Fibroblast of skin of abdomen (primary cell): ENCODE measurements at places on chromosomes 7 and 10.

DNA sequence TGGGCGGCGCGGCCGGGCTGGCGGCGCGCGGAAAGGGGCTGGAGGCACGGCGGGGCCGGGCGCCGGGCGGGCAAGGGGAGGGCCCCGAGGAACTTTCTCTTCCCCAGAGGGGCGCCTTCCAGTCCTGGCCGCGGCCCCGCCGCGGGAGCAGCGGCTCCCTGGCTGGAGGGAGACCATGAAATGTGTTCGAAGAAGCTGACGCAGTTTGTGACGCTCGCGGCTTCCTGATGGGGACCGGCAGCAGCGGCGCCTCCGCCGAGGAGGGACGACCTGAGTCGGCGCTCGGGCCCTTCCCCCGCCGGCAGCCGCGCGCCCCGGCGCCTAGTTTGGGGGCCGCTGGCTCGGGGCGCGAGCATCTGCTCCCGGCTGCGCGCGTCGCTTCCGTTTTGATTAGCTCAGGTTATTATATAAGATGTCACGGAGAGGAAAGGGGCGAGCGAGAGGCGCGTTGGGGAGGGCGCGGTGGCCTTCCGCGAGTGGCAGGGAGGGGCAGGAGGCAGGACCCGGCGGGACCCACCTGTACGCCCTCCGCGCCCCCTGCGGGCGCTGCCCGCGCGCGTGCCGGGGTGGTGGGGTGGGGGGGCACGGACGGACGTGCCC, 57.1 kb upstream of the PCGF5 start:
- peak; percentile 52 for DNase-seq

GRCh38 chr7:77679608-77680007, 16.7 kb upstream of the RSBN1L start:
- DNase-seq = no peak

DNA sequence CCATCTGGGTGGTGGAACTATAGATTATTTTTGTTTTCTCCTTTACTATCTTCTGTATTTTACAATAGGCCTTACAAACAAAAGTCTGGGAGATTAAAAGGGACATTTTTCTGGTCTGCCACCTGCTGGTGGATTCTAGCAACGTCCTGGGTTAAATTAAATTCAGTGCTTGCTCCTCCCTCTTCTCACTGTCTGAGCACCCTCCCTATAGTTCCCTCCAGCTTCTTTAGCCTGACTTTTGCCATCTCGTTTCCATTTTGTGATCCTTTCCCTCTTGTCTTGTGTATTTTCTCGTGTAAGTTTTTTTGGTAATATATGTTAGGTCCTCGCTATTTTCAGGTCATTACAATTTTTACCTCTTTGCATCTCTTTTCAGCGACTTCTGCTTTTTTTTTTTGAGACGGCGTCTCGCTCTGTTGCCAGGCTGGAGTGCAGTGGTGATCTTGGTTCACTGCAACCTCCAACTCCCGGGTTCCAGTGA, 16.1 kb downstream of the ANKRD16 start:
- peak; percentile 67 for DNase-seq

DNA sequence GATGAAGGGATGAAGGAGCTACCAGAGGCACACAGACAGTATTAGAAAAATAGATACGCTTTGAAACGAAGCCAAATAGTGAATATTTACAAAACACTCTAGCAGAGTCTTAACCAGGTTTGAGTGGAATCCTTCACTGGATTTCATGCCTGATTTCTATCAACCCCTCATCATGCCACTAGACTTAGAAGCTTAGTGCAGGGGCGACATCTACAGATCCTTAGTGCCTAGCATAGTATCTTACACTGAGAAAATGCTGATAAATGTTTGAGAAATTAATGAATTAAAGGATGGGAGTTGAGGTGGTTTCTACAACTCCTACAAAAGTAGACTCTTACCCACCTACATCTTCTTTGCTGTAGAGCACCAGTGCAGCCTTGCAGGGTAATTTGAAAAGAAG, 54.7 kb upstream of the CCNJ start:
- no peak for DNase-seq

GRCh38 chr7:122304996-122305421, 459 bp upstream of the FEZF1 start:
- DNase-seq = peak; percentile 6

DNA sequence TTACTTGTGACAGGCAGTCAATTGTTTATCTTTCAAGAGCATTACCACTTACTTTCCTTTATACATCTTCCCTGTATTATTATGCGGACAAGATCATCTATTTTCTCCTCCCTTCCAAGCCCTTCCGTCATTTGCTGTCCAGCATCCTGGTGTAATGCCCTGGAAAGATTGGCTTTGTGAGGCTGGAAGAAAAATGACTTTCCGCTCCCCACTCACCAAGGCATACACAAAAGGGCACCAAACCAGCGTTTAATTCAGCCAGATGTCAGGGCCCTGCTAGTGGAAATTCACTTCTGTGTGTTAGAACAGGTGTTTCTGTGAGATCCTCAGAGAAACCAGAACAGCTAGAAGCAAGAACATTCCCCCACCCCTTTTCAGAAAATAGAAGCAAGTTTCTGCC, 128.1 kb upstream of the NANOS1 start:
- no peak for DNase-seq

DNA sequence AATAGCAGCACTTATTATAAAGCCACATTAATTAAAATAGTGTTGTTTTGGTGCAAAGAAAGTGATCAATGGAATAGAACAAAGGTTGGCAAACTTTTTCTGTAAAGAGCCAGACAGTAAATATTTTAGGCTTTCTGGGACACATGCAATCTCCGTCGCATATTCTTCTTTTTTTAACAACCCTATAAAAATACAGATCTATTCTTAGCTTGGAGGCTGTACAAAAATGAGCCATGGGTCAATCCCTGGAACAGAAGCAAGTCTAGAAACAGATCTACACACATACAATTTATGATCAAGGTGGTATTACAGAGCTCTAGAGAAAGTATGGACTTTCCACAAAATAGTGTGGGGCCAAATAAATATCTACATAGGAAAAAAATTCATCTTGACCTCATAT, 71.8 kb downstream of the ARHGAP21 start:
- no peak for DNase-seq

DNA sequence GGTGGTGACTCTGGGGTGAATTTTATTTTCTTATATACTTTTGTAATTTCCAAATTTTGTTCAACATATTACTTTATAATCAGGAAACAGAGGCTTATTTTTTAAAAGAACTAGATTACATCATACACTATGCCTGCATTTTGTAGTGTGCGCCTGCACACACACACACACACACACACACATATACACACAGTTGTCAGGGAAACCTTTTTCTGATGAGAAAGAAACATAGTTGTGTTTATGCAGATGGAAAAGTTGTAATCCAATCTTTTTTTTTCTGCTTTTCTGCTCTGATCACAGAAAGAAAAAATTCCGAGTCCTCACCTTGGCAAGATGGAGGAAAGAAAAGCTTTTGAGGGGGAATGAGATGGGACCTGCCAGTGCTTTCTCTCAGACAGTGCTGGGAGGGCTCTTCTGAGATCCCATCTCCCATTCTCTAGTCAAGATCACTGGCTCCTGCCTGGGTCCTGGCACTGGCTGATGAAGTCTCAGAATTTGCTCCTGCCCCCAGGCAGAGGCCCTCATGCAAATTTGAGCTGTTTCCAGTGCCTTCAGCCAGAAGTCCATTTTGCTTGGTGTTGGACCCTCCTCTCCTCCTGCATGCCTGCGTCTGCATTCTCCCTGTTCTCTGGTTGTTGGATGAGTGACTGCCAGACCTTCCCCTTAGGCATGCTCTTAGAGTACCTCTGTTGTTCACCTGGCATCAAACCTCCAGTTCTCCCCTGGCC, 59.7 kb downstream of the TLL2 start:
- DNase-seq = no peak

GRCh38 chr7:28592861-28593260, 180.5 kb downstream of the CREB5 start:
- no peak for DNase-seq

GRCh38 chr10:3848775-3849635, 64.0 kb upstream of the KLF6 start:
- peak; percentile 80 for DNase-seq

DNA sequence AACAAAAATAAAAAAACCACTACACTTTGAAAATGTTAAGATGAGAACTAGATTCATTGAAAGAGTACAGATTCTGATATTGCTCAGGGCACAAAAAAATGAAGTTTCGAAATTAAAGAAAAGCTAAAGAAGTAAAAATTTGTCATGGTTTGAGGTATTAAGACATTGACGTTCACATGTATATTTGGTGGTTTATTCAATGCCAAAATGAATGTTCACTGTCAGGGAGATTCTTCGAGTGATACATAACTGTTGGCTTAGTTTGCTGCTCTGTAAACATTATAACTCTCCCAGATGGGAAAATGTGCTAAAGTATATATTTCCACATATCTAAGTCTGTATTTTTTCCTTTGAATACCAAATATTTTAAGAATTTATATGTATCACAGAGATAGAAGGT, 345.0 kb downstream of the SEMA3D start:
- DNase-seq = peak; percentile 79

DNA sequence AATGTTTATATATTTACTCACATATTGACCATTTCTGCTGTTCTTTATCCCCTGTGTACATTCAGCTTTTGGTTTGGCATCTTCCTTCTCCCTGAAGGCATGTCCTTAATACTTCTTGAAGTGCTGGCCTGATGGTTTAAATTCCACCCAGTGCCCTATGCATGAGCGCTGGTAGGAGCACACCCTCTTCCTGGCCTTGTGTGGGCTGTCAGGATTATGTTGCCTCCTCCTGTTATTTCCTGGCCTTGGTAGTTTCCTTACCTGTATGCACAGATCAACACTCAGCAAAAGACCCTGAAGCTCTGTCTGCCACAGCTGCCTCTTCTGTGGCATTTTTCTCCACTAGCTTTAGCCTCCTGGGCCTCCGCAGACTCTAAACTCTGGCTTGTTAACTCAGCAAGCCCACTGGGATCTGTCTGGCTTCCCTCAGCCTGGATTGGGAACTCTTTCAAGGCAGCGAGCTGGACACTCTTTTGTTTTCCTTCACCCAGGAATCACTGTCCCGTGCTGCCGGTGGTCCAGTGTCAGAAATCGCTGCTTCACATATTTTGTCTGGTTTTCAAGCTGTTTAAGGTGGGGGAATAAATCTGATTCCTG, 595.2 kb downstream of the SDK1 start:
- no peak for DNase-seq

GRCh38 chr10:124388476-124388822, 30.3 kb downstream of the OAT start:
- no peak for DNase-seq

GRCh38 chr7:80937336-80937735, 18.5 kb upstream of the SEMA3C start:
- no peak for DNase-seq

GRCh38 chr7:50152486-50152885, 59.4 kb upstream of the ZPBP start:
- no peak for DNase-seq

GRCh38 chr10:71769279-71769823, 4.0 kb downstream of the VSIR start:
- DNase-seq = no peak

DNA sequence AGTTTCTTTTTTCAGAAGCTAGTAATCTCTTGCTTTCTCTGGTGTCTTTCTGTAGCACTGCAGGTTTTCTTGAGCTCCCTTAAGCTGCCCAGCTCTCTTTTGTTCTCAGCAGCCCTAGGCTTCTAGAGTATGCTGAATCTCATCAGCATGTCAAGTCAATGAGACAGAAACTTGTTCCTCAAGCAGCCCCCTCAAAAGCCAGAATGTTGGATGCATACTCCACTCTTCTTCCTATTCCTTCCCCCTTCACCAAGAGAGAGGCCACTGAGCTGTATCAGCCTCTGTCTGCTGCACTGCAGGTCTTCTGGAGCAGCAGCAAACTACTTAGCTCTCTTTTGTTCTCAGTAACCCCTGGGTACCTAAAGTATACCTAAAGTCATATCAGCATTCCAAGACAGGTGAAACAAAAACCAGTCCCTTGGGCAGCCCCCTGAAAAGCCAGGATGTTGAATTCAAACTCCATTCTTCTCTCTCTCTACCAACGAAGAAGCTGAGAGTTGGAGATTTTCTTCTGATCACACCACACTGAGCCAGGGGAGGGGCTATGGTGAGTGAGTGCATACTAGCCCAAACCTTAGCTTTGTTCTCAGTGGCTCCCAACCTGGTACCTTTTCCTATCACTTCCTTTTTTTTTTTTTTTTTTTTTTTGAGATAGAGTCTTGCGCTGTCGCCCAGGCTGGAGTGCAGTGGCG, 73.3 kb upstream of the WAC start:
- no peak for DNase-seq

DNA sequence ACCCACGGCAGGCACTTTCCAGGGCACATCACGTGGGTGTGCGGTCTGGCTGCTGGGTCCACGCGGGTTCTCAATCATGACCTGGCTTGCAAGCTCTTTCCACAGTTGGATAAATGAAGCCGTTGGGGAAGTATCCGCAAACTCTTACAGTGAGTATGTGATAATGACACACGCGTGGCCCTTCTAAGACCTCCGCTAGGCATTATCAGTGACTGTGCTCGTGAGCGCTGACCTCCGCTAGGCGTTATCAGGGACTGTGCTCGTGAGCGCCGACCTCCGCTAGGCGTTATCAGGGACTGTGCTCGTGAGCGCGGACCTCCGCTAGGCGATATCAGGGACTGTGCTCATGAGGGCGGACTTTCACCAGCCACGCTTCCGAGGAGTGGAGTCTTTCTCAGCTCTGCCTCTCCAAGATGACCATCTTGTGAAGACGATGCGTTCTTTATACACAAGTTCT, 107.0 kb downstream of the WDR37 start:
- no peak for DNase-seq

- peak; percentile 86 for DNase-seq
Observed at GRCh38 chr10:12710594-12711349, 290.7 kb downstream of the CCDC3 start.

DNA sequence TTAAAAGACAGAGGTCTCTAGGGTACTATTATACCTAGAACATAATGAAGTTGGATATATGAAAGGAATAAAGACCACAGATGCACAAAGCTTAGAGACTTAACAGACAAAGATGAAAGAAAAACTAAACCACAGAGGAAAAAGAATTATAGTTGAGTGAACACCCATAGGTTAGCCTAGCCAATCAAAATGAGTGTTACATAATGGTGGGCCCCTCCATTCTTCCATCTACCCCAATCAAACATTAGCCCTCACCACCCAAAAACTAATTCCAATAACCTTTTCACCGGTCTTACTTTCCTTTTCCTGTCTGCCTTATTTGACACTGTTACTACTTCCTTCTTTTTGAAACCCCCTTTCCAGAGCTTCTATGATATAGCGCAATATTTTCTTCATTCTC, 130.1 kb downstream of the ELMO1 start:
- DNase-seq = no peak

- no peak for DNase-seq
Observed at GRCh38 chr7:35754741-35755140, 46.1 kb upstream of the SEPTIN7 start.

GRCh38 chr10:52172581-52172980, 141.5 kb upstream of the DKK1 start:
- DNase-seq = peak; percentile 1

GRCh38 chr10:16597656-16598055, 76.0 kb upstream of the C1QL3 start:
- DNase-seq = peak; percentile 21

DNA sequence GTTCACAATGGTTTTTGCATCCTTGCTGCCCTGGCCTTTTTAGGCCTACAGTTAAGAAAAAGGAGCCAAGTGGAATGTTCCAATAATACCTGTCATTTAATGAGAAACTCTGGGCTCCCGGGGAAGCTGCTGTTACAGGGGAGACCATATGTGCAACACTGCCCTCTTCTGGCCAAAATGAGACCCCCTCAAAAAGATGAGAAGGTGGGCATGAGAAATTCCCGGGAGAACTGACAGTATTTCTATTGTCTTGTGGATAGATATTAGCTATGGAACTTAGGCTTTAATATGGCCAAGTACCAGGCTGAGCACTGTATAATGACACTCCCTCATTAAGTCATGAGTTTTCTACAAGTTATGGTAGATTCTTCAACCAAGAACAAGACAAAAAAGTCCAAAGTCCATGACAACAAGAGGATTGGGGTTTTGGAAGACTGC, 99.4 kb downstream of the CCDC3 start:
- peak; percentile 66 for DNase-seq
